Upper lobe of left lung (tissue), 6 donors: ENCODE measurements at places on chromosomes 16 and 17. TPM values are rescaled to one million over a fixed set of nuclear protein-coding genes. Genes with fewer than 3 reads are reported as not detected.

ASPSCR1 gene
- 59.2 TPM for total RNA-seq

KRT26 gene
- total RNA-seq, result not detected

CCL2 gene
- total RNA-seq, result 11.5 TPM

DNA sequence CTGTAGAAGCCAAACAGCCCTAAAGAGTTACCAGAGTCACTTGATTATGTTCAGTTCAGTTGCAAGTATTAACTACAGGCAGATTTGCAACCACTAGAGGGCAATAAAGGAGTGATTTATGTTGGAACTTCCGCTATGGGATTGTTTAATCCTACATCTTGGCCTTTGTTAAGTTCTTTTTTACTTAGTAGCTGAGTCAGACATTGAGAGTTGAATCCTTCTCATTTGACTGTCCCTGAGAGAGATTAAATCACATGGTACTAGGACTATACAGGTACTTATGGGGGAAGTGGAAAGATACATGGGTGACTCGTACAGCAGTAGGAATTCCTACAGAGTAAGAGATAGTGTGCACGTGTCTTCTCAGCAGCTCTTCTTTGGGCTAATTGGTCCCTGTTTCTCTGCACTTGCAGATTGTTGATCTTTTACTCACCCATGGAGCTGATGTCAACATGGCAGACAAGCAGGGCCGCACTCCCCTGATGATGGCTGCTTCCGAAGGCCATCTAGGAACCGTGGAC, 40.3 kb downstream of the CYB561 start:
- no peak for DNase-seq

- DNase-seq, result no peak
These were observed 40.4 kb downstream of the GDPD1 start for GRCh38 chr17:59260722-59261121.

DNA sequence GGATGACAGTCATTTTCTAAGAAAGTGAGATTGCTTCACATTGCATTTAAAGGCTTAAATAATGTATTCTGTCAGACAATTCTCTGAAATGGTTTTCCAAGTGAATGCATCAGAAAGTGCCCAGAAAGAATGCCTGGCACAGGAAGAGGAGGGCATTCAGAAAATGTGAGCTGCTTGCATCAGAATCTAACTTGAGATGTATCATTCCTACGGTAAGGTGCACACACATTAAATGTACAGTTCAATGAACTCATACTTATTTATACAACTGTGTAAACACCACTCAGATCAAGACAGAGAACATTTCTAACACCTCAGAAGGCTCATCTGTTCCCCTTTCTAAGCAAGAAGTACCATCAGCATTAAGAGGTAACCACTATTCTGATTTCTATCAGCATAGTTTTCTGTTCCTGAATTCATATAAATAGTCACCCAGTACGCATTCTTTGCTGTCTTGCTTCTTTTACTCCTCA, 638.0 kb downstream of the MAF start:
- DNase-seq, result no peak

DNA sequence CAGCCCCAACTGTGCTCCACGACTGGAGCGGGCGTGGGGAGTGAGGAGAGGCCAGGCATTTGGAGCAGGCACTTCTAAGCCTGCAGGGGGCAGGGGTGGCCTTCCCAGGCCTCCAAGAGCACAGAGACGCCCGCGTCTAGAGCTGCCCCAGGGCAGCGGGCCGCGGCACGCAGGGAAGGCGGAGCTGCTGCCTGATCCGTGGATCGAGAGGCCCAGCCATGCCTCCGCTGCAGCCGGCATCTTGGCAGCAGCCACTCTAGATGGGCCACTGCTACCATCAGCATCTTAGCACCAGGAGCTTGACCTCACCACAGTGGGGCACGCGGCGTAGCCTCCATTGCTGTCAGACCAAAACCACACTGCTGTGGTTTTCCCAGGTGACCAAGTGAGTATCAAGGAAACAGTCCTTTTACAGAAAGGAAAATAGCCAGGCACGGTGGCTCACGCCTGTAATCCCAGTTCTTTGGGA, 20.4 kb upstream of the WDR45B start:
- DNase-seq, result peak; percentile 89

DNA sequence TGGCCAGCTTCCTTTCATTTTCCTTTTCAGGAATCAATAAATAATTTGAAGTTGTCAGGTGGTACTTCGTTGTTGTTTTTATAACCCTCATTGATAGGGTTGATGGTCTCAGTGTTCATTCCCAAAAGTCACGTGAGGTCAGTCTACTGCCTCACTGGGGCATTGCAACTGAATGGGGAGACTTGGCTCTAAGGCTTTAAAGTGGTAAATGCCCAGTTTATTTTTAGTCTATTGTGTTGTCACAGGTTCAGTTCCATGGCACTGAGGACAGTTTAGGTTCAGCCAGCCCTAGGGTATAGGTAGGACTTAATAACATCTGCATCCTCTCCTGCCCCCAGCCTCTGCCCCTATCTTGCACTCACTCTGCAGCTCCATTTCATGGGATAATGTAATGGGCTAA, 33.5 kb upstream of the NGFR start:
- DNase-seq, result no peak

DNA sequence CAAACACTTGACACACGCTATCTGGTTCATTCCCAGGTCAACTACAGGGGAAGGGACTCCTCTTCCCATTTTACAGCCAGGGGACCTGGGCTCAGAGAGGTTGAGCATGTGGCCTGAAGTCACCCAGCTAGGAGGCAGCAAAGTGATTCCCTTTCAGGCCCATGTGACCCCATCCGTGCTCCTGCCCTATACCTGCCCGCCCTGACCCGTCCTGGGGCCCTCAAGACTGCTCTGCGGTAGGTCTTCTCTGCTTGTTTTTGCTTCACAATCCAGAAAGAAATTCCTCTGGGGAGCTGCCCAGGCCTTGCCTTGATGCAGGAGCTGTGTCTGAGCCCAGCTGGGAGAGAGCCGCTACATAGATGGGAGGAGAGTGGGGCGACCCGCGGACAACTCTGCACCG, 161.4 kb downstream of the SDK2 start:
- no peak for DNase-seq
